ENCODE measurements at places on chromosomes 3 and 15.
A peak's percentile ranks its signal among the peaks of the same experiment; 100 is the strongest.

GRCh38 chr3:10926811-10927521 is 65.6 kb upstream of the SLC6A1 start:
- DNase-seq, result no peak

GRCh38 chr15:99478977-99479376 is 86.8 kb upstream of the MEF2A start:
- no peak for DNase-seq

DNA sequence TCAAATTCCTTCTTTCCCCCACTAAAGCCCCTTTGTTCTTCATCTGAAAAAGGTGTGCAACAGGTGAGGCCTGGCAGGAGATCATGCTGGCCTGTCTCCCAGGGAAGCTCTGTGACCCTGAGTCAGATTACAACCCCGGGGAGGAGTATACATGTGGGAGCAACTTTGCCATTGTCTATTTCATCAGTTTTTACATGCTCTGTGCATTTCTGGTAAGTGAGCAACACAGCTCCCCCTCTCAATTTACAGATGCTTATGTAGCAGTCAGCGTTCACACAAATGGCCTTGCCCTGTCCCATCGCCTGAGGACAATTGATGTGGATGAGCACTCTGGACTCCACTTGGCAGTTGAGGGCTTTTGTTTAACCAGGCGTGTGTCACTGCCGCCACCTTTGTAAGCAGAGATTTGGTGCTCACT is 70.4 kb downstream of the CHDH start:
- DNase-seq, result no peak

GRCh38 chr15:56919031-56919608 is 676 bp downstream of the TCF12 start:
- peak; percentile 81 for DNase-seq

DNA sequence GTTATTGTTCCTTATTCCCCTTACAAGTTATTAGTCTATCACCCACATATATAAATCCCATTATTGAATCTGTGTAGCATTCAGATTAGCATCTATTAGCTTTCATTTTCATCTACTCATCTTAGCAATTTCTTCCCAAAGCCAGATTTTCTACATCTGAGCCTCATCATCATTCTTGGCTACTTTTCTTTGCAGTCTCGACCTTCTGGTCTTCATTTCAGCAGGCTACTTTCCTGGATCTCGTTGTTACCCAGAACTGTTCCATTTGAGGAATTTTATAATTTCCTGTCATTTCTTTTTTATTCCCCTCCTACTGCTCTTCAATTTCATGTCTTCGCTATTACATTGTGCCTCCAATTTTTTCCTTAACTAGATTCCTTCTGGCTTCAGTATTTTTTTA is 51.8 kb downstream of the SPRED1 start:
- DNase-seq, result no peak

DNA sequence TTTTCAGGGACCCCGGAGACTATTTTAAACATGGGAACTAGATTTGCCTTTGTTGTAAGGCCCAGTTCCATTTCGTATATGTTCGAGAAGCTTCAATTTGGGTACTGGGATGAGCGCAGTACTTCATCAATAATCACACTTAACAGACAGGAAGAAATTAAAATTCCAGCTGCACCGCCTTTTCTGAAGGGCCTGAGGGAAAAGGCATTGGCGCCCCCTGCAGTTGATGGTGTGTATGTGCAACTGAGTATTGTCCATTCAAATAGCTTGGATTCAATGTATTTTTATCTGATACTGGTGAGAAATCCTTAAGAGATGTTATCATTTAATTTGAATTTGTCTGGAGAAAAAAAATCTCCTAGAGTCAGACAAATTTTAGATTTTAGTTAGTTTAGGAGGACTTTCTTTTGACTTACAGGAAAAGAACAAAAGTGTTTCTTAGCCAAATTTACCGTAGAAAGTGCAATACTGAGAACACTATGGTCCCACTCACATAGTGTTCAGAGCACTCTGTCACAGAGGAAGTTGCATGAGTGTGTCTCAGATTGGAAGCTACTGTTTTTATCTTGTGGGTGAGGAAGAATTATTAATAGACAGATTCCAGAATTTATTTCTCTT is 5.4 kb upstream of the ALDH1A2 start:
- peak; percentile 79 for DNase-seq

GRCh38 chr3:133230195-133230594 is 169.7 kb upstream of the BFSP2 start:
- no peak for DNase-seq

- DNase-seq, result no peak
These were observed 54.6 kb downstream of the TRANK1 start for GRCh38 chr3:36890261-36890660.

DNA sequence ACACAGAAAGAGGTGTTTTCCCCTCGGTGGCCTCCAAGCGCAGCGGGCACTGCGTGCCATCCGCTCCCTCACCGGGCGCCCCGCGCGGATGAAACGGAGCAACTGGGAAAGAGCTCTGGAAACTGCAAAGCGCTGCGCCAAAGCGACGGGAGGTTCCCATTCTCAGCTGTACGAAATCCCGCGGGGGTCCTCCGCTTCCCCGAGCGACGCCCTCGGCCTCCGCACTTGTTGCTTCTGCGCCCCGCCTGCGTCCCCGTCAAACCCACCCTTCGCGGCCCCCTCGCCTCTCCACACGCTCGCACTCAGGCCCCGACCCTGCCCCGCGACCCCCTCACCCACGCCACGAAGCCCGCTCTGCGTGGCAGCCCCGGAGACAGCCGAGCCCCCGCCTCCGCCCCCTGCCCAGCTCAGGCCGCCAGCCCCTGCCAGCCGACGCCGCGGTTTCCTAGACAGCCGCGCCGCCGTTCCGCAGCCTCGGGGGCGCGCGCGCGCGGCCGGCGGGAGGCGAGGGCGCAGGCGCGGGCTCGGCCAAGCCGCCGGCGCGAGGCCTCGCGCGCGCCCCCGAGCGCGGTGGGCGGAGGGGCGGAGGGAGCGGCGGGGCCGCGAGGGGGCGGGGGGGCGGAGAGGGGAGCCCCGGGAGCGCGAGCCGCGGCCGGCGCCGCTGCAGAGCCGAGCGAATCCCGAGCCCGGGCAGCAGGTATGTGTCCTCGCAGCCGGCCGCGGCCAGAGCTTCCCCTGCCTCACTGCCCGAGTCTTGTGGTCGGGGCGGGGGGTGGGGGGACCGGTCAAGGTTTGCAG is at the start of gene TMEM266:
Gene TMEM266 (plus strand): TSS at position 666 of the 798 bp plus-strand sequence. CDS start 74,279 bp downstream, outside the sequence.
- DNase-seq, result no peak

- no peak for DNase-seq
These were observed 530 bp upstream of the TUBGCP5 start for GRCh38 chr15:23039917-23040281.

DNA sequence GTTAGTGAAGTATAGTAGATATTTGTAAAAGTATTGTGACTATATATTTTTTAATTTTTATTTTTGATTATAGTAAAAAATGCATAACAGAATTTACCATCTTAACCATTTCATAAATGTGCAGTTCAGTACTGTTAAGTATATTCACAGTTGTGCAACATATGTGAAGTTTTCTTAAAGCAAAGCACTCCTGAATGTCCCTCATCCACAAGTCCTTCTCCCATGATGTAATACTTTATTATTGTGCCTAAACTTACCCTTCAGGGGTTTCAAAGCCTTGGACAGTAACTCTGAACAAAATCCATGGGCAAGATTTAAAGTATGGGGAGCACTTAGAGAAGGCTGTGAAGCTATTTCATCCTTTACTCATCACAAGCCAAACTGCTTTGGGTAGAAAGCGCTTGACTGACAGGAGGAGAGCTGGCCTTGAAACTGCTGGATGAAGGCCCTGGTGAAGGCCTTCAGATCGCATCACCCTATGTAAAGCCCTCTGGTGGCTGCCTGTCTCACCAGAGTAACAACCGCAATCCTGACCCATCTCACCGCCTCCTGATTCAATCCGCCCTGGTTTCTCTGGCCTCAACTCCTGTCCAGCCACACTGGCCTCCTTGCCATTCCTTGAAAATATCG is 28.0 kb downstream of the LSM3 start:
- no peak for DNase-seq

DNA sequence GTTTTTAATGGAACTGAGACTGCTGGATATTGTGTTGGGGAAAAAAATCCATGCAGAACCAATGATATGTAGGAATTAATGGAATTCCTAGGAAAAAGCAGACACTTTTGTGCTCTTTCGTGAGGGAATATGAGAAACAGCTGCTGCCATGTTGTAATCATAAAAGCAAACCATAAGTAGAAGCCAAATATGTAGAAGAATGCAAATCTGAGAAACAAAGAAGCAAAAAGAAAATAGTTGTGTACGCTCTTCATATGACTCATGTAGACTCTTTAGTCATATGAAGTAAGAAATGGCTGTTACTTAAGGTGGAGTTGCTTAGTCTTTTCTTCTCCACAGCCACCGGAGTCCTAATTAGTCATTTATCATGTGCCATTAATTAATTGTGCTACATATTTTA is 298.6 kb upstream of the ZNF717 start:
- no peak for DNase-seq

- no peak for DNase-seq
These were observed 43.1 kb downstream of the SCAP start for GRCh38 chr3:47432673-47433072.

DNA sequence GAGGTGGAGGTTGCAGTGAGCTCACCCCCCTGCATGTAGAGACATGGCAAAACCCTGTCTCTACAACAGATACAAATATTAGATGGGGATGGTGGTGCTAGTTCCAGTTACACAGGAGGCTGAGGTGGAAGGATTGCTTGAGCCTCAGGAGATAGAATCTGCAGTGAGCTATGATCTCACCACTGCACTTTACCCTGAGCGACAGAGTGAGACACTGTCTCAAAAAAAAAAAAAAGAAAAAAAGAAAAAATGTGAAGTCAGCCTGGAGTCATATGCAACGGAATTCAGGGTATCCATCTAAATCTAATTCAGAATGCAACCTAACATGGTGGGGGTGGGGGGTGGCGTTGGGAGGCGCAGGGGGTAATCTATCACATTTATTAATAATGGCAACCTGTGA is 37.1 kb upstream of the NR2F2 start:
- no peak for DNase-seq

DNA sequence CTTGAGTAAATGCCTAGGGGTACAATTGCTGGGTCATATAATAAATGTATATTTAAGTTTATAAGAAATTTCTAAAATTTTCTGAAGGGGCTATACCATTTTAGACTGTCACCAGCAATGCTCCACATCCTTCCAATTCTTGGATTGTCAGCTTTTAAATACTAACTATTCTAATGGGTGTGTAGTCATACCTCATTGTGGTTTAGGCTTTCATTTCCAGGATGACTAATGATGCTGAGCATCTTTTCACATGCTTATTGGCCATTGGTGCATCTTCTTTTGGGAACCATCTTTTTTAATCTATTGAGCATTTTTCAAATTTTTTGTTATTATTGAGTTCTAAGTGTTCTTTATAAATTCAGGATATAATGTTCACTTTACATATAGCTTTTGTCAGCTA is 52.5 kb upstream of the CORO2B start:
- DNase-seq, result no peak

DNA sequence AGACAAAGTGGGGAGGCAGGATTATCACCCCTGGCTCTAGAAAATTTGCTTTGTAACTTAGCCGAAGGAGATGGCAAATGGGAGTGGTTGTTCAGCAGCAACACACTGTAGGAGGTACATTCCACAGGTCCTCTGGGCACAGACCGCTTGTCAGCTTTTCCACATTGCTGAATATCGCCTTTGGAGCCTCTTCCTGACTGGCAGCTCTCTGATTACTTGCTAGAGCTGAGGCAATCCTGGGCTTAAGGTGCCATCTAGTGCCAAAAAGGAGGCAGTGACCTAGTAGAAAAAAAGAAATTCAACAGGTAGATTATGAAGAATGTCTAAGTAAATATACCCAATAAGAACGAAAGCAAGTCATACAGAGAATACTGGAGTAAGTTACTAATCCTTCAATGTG is 13.1 kb upstream of the SCN5A start:
- peak; percentile 71 for DNase-seq

DNA sequence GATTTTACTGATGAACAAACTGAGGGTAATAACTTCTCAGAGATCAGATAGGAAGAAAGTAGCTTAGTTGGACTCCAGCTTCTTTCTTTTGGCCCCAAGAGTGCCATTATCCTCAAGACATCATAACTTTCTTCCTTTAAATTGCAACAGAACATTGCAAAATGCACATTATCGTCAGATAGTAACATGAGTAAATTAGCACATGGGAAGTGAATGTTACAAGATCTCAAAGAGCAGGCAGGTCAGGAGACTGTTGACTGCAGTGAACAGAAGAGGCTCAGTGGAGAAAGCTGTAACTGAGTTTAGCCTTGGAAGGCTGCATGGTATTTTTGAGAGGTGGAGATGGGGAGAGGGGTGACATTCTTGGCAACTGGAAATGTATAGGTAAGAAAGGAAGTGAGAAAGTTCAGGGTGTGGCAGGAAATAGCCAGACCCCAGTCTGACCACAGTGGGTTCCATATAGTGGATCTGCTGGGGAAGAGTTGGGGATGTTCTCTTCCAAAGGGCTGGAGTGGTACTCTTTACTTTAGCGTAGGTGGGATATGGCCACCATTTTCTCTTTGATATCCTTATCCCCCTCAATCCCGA is 307.7 kb downstream of the RPLP1 start:
- peak; percentile 39 for DNase-seq

DNA sequence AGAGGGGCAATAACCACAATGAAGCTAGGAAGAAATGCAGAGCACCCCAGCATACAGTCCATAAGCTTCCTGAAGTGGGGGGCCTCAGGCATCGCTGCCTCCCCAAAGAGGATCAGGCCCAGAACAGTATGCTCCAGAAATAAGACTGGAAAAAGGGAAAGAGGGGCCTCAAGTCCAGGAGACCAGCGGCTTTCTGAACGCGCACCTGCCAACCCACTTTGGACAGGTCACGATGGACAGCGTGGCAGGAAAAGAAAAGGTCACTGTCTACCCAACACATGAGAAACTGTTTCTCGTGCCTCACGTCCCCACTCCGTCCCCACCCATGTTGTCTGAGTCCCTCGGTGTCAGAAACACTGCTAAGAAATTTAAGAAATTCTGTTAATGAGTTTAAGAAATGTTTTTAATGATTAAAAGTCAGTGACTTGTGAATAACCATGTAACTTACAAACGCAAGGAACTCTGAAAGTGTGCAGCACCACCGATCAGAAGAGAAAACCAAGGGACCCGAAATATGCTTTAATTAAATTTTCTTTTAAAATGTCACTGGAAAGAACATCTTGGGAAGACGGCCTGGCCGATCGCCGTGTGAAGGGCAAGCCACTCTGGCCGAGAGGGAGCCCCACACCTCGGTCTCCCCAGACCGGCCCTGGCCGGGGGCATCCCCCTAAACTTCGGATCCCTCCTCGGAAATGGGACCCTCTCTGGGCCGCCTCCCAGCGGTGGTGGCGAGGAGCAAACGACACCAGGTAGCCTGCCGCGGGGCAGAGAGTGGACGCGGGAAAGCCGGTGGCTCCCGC is 1.7 kb upstream of the PPARG start:
- DNase-seq, result no peak

DNA sequence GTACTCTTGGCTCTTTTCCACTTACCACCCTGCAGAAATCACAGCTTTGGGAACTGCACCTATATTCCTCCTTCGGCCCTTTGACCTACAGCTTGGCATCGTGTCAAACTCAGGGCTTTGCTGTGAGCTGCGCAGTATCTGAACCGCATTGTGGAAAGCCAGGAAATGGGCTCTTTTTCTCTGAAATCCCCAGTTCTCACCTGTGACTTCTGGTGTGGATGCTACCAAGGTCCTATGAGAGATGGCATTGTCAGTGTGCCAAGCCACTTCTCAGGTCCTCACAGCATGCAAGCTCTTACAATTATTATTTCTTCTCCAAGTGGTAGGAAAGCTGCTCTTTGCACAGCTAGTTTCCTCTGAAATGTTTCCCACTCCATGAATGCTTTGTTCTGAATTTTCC is 450.6 kb upstream of the TBL1XR1 start:
- no peak for DNase-seq
